Cortex of kidney (tissue), 1 donor: ENCODE measurements at places on chromosomes 3 and 15.

GRCh38 chr3:160402221-160403027 lies 3.0 kb downstream of the SMC4 start:
- DNase-seq, result no peak

DNA sequence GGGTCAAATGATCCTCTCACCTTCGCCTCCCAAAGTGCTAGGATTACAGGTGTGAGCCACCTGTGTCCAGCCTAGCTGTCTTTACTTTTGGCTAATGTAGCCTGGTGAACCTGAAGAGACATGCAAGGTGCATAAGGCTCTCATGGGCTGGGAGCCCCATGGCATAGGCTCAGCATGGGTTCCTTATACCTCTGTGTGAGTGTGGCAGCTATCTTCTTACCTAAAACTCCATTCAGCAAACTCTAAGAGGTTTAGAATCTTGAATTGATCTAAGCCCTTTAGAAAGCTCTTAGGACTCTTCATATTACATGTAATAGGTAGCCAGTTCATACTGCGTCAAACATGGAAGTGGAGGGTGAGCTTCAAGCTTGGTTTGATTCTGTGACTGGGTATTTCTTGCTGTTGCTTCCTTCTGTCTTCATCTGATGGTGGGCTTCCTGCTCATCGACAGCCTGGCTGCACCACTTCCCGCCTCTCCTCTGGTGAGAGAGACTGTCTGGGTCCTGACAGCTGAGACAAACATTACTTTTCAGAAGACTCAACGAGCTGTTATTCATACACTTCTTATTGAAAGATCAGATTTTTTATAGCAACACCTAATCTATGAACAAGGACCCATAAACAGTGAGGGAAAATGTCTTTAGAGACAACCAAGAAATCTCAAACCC lies 19.2 kb upstream of the TKT start:
- DNase-seq, result no peak

GRCh38 chr15:73712107-73712506 lies 27.9 kb downstream of the CD276 start:
- no peak for DNase-seq

- no peak for DNase-seq
Observed at GRCh38 chr3:106440672-106441071, 571.9 kb upstream of the CBLB start.

DNA sequence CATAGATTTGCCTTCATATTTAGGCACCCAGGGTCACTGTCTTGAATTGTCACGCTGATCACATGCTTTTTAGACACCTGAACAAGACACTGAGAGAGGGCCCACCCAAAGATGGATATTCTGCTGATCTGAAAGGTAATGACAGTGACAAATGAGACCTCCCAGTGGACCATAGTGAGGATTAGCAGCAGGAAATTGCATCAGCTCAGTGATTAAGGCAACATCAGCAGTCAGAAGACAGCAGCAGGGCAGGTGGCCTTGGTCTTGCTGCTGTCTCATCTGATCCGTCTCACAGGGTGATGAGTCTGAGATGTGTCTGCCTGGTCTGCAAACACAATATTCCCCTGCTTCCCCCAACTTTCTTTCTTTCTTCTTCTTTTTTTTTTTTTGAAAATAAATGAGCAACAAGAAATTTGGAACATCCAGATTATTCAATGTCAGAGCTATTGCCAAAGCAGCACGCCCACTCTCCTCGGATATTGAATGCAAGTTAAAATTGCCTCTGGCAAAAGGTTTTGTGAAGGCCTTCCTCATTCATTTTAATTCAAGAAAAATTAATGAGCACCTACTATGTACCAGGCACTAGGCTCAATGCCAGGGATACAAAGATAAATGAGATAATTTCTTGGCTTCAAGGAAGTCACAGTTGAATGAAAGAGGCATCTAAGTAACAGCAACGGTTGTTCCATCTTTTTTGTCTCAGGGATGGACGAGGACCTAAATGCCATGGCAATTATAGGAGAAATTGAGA lies 14.1 kb downstream of the OTOL1 start:
- no peak for DNase-seq

GRCh38 chr3:58293516-58293915 lies 12.5 kb upstream of the RPP14 start:
- no peak for DNase-seq
